ENCODE measurements at places on chromosomes 5 and 9.

- no peak for DNase-seq
These were observed 324.5 kb downstream of the GADD45G start for GRCh38 chr9:89929315-89929672.

- peak; percentile 59 for DNase-seq
These were observed 47.6 kb upstream of the EXOC3 start for GRCh38 chr5:395156-395920.

DNA sequence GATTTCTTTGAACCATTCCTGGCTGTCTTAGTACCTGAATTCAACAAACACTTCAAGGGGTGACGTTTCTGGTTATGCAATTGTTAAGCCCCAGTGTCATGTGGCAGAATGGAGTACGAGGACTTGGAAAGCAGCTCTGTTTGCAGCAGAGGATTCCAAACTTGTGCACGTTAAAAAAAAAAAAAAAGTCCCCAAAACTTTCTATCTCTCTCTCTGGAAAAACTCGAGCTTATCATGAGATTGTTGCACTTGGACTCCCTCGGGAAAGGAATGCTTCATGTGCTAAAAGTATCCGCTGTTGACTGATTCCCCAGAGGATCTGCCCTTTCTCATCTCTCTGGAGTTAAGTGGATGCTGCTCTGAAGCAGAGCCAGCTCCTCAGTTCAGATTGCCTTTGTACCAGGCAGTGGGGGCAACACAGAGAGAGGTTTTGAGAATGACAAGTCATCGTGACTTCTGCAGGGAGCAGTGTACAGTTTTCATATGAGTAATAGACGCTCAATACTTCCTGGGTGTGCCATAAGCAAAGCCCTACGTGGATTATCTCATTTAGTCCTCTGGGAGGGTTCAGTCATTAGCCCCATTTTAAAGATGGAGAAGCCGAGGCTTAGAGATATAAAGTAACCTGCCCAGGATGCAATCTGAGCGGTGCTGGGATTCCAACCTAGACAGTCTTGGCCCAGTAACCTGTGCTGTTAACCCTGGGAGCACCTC lies 28.1 kb downstream of the TMOD1 start:
- peak; percentile 60 for DNase-seq

- no peak for DNase-seq
These were observed 4.6 kb downstream of the ACTL7B start for GRCh38 chr9:108851138-108851537.

- DNase-seq, result no peak
These were observed 20.4 kb downstream of the UHRF2 start for GRCh38 chr9:6433410-6433809.

- DNase-seq, result peak; percentile 71
These were observed 22.1 kb upstream of the NDST1 start for GRCh38 chr5:150485693-150486401.

DNA sequence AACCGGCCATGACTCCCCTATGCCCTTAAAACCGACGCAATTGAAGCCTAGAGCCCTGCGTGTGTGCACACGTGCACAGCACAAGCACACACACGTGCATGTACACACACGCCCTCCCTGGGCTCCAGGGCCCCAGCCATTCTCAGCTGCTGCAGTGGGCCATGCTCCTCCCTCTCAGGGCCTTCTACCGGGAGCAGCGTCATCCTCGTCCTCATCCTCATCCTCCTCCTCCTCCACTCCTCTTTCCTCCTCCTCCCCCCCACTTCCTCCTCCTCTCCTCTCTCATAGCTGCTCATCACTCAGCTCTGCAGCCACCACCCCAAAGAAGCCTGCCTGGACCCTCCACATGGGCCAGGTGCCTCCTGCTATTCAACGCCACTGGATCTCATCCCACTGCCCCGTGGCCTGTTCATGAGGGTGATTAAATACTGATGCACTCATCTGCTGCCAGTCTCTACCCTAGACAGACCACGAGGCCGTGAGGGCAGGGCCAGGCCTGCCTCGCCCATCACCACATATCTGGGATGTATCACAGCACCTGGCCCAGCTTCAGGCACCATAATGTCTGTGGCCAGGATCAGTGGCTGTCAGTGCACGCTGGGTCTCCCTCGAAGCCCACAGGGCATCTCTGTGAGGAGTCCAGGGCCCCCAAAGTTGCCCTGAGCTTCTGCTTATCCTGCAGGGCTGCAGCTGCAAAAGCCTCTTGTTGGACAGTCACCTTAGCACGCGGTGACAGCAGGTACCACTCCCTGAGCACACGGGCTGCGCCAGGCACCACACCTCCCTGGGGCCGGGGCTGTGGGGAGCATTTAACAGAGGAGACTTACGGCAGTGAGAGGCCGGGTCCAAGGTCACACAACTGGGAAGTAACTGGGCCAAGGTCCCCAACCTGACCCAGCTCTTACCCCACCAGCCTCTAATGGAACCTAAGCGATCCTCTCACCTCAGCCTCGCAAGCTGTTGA lies 9.8 kb downstream of the FAM78A start:
- DNase-seq, result peak; percentile 47

GRCh38 chr5:111973961-111974360 lies 217.0 kb upstream of the NREP start:
- peak; percentile 78 for DNase-seq

DNA sequence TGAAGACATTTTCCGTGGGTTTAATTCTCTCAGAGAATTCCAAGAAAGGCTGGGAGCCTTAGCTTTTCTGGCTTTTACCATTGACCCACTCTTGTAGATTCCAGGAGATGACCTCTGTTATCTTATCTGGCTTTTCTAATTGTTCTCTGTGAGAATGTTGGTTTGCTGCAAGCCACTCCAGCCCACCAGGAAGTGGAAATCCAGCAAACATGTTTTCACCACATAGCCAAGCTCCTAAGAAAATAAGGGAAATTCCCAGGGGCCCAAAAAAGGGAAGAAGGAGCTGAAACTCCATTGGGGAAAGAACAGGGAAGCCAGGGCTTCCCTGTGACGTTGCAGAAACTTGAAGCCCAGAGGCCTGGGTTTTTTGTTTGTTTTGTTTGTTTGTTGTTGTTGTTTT lies 19.7 kb downstream of the GPR107 start:
- no peak for DNase-seq

DNA sequence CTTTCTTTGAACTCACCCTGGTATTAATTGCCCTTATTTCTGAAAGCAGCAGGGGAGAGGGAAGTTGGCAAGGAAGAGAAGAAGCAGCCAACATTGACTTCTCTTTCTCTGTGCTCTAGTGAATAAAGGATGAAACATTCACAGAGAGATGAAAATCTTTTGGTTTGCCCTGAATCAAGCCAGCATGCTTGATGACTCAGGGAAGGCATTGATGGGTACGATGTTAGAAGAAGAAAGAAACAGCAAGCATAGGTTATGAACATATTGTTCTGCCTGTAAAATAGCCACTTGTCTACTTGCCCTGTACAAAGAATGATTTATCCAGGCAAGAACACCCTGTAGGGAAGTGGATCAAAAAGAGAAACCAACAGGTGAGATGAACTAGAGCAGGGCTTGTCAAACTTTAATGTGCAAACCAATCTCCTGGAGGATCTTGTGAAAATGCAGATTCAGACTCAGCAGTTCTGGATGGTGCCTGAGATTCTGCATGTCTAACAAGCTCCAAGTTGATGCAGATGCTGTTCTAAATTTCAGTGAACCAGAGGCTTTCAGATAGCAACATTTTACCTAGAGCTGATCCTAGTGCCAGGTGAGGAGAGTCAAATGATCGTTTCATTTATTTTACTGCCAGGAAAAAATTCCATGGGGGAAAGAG lies 586.6 kb upstream of the TLE4 start:
- no peak for DNase-seq

DNA sequence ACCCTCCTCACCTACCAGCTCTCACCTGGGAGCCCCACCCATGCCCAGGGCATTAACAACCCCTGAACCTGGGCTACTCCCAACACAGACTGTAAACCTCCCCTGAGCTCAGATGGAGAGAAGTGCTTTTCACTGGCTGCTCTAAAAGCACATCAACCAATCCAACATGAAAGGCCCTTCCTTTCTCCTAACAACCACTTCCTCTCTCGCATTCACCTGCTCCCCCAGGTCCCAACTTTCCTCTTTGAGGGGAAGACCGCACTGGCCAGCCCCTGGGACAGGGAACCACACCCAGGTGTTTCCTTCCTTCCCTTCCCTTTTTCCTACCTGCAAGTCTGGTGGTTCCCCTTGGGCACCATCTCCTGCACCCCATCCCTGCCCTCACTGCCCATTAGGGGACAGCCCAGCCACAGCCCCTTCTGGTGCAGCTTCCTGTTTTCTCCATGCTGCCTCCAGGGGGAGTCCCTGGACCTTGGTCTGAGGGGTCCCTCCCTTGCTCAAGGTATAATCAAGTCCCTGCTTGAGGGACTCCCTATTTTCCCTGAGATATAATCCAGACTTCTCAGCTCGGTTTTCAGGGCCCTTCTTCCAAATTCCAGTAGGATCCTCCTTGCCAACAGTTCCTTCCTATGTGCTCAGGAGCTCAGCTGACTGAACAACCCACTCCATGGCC lies 30.5 kb upstream of the DAB2IP start:
- DNase-seq, result peak; percentile 79

Data from tongue (tissue), 3 donors.